ENCODE measurements at places on chromosomes 6 and 20.

- no peak for DNase-seq
Measured at GRCh38 chr6:35691027-35691824, 2.5 kb upstream of the FKBP5 start.

GRCh38 chr20:40333591-40333990 lies 355.4 kb downstream of the MAFB start:
- DNase-seq, result no peak

DNA sequence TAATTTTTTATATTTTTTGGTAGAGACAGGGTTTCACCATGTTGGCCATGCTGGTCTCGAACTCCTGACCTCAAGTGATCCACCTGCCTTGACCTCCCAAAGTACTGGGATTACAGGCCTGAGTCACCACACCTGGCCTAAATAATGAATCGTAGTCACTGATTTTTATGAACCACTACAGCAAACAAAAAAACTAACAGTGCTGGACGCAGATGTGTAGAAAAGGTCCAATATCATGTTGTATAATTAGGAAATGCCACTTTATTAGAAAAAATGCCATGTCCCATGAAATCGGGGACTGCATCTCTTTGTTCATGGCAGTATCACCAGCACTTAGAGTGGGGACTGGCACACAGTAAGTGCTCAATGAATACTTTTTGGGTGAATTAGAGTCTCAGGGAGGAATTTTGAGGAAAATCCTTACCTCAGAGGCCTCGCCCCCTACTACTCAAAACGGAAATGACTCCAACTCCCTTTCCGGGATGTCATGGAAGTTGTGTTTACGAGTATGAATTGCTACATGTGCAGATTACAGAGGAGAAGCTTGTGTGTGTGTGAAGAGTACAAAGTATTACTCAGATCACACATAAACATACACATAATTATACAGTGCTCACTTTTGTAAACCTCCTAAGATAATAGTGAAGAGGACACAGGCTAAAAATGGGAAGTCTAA lies 43.6 kb upstream of the FAM50B start:
- no peak for DNase-seq

DNA sequence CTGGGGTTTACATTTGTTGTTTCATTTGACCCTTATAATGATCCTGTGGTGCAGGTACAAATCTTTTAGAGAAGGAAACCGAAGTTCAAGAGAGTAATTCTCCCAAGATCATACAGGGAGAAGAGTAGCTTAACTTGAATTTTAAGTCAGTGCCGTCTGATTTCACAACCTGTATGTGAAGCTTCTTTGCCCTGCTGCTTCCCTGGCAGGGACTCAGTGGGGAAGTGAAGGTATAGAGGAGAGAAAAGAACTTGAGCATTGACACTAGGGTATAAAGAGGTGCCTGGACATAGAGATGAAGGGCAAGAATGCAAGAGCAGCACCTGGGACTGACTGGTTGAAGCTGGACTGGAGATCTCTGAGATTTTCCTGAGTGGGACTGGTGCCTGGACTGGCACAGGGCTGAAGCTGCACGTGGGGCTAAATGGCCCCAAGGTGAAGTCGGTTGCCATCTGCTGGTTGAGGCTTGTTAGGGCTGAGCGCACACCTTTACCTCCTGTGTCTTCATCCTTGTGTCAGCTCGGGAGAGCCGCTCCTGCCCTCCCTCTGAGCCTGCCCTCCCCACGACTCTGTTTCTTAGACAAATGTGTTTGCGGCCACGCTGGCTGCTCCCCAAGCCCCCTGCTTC lies 41.8 kb downstream of the FARS2 start:
- DNase-seq, result no peak

- DNase-seq, result no peak
Measured at GRCh38 chr6:67885081-67886033, 749.7 kb upstream of the ADGRB3 start.
